ENCODE measurements at places on chromosomes 4 and X. TPM values are rescaled to one million over a fixed set of nuclear protein-coding genes. Genes with fewer than 3 reads are reported as not detected.

- no peak for DNase-seq
Measured at GRCh38 chr4:85780664-85781063, 305.7 kb downstream of the ARHGAP24 start.

GRCh38 chrX:15812192-15812938, 22.1 kb downstream of the ZRSR2 start:
- DNase-seq, result no peak

- no peak for DNase-seq
Measured at GRCh38 chr4:6541789-6542188, 33.2 kb upstream of the MAN2B2 start.

DNA sequence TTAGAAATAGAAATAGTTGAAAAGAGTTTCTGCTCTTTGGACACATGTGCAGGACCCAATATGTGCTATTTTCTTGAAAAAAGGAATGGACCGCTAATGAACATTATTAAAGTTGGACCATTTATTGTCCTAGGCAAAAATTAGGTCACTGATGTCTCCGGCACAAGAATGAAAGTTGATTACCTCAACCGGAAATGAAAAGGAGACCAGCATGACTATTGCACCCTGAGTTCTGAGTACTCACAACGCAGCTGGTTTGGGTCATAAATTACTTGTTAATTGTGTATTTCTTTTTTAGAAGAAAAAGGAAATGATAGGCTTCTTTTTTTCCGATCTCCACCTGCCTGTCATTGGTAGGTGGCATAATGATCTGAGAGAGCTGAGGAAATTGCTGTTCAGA, 232.7 kb downstream of the ARHGAP24 start:
- no peak for DNase-seq

GRCh38 chr4:138981930-138982390, 33.6 kb upstream of the NOCT start:
- DNase-seq, result no peak

DNA sequence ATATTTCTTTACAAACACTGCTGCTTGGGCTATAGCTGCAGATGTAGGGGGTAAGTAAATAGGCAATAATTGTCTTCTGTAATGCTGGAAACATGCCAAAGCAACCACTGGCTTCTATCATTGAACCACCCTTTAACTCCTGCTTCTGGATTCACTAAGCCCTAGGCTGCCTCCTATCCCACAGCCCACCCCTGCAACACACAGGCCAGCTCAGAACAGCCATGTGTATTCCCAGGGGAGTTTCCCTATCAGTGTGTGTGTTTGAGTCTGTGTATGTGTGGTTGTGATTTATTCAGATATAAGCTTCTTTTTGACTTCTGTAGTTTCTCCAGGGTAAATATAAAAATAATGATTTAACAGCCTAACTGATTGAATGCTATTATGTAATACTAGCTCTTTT, 291.3 kb downstream of the PCDH10 start:
- no peak for DNase-seq

- DNase-seq, result no peak
Measured at GRCh38 chr4:131430302-131430701, 1718.8 kb upstream of the PCDH10 start.

The DDX3X gene
- total RNA-seq, result 140 TPM

Data from left ventricle myocardium superior (tissue), 1 donor.